ENCODE measurements at places on chromosomes 6 and 20.

GRCh38 chr20:63736893-63737694 is 630 bp downstream of the LIME1 start:
- peak; percentile 76 for DNase-seq

GRCh38 chr6:111121789-111122350 is 34.6 kb downstream of the SLC16A10 start:
- no peak for DNase-seq

DNA sequence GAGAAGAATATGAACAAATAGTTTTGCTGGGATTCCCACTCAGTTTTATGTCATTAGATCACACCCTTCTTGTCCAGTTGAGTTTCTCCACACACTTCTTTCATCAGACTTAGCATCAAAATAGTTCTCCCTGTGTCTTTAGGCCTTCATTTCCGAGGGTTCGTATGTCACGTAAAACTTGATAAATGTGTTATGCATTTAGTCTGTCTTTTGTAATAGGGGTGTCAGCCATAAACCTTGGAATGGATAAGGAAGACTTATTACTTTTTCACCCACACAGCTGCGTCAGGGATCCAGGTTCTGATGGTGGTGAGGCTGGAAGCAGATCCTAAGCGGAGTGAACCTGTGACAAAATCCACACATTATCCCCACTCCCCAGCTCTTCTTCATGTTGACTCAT is 246.8 kb downstream of the CD83 start:
- no peak for DNase-seq

DNA sequence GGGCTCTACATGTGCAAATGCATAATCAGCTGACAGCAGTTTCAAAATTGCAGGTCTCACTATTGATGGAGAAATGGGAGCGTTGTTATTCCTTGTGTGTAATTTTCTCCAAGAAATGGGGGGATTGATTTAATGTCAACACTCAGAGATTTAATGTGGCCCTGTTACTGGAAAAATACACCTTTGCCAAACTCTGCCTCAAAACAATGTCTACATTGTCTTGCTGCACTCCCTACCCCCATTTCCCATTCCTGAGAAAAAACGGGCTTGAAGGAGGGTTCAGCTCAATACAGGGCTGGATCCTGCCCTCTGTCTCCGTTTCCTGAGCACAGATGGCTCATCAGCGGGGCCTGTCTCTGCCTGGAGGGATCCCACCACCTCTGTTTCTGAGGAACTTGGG is 18.4 kb downstream of the EDN3 start:
- DNase-seq = no peak

DNA sequence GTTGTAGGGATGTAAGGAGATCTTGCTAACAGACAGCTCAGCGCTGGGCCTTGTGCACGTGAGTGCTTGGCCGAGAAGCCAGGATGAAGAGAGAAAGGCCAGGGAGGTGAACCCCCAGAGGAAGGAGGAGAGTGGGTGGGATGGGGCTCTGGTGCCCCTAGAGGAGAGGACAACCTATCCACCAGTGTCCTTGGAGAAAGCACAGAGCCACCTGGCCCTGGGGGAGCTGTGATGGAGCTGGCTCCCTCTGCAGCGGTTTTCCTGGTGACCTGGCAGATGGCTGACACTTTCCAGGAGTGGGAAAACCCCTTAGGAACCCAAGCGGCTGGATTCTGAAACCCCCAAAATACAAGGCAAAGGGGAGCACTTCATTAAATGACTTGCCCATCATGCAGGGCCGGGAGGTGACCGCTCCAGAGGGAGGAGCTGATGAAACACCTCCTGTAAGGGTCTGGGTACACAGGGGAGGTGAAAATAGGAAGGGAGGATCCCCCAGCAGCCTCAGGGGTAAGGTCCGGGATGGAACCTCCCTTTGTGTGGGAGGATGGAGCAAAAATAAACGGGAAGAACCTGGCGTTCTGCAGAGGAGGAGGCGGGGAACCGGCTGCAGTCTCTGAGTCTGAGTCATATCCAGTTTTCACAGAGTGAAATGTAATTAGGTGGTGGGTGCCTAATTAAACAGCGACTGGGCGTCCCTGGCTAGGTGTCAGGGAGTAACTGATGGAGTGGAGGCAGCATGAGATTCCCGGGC is 80.4 kb downstream of the SULF2 start:
- no peak for DNase-seq

- no peak for DNase-seq
Measured at GRCh38 chr6:42598300-42598699, 34.5 kb downstream of the UBR2 start.

DNA sequence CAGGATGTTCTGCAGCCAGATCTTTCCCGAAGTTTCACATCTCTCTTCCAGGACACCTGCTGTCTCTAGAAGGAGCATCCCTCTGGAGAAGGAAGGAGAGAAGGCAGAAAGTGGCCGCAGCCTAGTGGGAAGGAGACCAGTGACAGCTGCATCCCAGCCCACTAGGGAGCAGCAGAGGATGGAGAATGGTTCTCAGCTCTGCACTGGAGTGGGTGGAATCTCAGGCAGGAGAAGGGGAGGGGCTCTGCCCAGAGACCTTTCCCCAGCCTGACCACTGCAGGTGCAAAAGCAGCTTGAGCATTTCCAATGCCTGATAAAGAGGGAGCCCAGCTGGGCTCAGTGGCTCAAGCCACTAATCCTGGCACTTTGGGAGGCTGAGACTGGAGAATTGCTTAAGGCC is 32.3 kb downstream of the NCR2 start:
- peak; percentile 22 for DNase-seq

GRCh38 chr6:17047889-17048288 is 54.0 kb upstream of the STMND1 start:
- no peak for DNase-seq

- DNase-seq = no peak
Measured at GRCh38 chr6:163536770-163537169, 122.3 kb downstream of the QKI start.

GRCh38 chr6:131917763-131918649 is 33.2 kb downstream of the CCN2 start:
- DNase-seq = no peak

- DNase-seq = no peak
Measured at GRCh38 chr6:145891565-145891964, 72.6 kb downstream of the SHPRH start.
